ENCODE measurements at places on chromosomes 1 and 21. TPM values are rescaled to one million over a fixed set of nuclear protein-coding genes. Genes with fewer than 3 reads are reported as not detected.

TNFSF4 gene
- 2.5 TPM for total RNA-seq

DNA sequence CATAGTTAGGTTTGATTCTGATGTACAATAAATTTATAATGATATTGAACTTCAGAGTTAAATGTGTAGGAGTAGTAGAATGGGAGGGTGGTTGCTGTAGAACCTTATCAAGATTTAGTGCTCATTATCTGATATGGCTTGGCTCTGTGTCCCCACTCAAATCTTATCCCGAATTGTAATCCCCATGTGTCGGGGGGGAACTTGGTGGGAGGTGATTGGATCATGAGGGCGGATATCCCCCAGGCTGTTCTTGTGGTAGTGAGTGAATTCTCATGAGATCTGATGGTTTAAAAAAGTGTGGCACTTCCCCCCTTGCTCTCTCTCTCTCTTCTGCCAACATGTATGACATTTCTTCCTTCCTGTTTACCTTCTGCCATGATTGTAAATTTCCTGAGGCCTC lies 265.5 kb downstream of the GRIK1 start:
- no peak for DNase-seq

DNA sequence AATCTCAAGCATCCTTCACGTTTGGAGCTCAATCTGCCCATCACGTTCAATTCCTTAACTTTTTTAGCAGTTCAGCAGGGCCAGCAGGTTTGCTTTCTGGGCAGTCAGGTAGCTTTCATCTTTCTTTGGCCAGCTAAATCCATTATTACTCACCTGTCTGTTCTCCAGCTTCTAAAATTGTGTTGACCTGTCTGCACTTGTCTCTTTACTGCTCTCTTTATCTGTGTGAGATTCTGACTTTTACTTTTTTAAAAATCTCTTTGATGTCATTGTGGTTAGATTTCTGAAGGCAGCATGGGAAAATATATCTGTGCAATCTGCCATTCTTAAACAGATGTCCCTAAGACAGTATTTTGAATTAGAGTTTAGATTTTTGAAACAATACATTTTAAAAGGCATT lies 24.9 kb upstream of the CYYR1 start:
- no peak for DNase-seq

DNA sequence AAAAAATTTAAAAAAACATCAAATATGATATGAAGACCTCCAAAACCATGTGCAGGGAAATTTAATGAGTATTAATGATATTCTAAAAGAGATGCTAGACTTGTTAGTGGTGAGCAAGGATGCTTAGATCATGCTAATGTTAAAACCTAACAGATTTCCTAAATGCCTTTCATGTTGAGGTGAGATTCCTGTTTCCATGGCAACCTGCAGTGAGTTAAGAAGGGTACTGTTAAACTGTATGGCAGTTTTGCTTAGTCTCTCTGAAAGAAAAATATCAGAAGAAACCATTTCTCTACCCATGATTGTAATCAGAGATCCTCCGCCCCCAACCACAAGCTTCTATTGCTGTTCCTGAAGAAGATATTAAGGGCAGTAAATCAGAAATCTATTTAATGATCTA lies 321.6 kb upstream of the LRRC7 start:
- no peak for DNase-seq

- no peak for DNase-seq
These were observed 18.9 kb upstream of the ZNF683 start for GRCh38 chr1:26391450-26391849.

DNA sequence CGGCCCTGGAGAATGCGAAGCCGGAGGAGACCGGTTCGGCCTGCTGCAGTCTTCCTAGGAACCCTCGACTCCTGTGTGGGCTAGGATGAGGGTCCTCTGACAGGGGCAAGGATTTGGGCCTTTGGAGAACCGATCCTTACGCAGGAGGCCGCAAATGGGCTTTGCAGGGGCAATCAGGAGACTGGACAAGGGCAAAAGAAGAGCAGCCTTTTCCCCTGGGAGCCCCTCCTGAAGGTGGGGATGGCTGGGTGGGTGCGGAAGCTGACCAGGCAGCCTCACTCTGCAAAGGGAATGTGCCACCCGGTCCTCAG lies 111.7 kb downstream of the NAV1 start:
- DNase-seq, result no peak

ATP6V1G3 gene
- not detected for total RNA-seq

Data from lung (tissue), 17 donors.